NCI-H187 treated with DMSO at 0.1 percent for 48 hours (cell line): ENCODE measurements at places on chromosomes 5 and 9.

GRCh38 chr5:81856948-81857928, 106.3 kb upstream of the SSBP2 start:
- no peak for DNase-seq

GRCh38 chr9:111659691-111660090, 1.7 kb upstream of the GNG10 start:
- DNase-seq, result no peak

DNA sequence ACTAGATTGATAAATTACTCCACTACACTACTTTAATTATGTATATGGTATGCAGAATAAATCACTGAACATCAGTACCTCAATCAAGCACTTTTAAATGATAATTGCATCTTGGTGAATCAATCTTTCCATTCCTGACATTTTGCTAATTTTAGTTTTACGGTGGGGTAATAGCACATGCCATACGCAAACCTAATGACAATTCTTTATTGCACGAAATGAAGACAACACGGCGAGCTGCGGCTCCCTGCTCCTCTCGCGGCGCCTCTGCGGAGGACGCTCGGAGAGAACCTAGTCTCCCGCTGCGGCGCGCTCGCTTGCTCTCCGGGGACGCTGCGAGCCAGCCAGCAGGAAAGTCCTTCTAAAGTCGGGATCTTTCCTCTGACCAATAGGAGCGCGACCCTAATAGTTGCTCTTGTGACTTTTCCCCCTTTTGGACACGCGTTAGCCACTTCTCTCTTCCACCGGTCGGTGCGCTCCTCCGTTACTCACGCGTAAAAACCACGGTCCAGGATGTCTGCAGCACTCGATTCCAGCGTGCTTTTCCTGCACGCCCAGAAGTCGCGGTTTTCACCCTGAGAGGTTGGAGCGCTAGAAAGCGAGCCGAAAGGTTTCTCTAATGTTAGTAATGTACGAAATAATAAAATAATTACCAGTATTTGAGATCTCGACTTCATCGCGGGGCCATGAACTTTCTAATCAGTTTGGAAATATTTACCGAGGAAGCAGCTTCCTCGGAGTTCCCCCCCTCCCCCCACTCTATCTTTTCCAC, 1.0 kb upstream of the MEF2C start:
- no peak for DNase-seq

GRCh38 chr5:17481378-17481777, 16.7 kb upstream of the TAF11L2 start:
- no peak for DNase-seq

DNA sequence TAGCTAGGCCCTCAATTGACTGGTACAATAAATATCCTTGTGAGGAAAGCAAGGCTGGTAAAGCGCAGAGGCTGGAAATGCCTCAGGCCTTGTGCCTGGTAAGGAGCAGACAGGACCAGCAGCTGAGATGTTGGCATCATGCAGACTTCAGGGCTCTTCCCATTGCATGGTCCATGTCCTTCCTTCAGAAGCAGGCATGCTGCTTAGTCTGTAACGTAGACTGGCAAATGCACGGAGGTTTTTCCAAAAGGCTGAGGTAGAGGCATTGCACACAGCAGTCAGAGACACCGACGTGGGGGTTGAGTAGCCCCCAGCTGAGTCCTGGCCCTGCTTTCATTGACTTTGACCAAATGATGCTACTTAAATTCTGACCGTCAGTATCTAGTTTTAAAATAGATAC, 87.1 kb downstream of the ADRB2 start:
- DNase-seq, result no peak

- DNase-seq, result peak; percentile 74
Measured at GRCh38 chr5:113085880-113086409, 109.3 kb downstream of the DCP2 start.

DNA sequence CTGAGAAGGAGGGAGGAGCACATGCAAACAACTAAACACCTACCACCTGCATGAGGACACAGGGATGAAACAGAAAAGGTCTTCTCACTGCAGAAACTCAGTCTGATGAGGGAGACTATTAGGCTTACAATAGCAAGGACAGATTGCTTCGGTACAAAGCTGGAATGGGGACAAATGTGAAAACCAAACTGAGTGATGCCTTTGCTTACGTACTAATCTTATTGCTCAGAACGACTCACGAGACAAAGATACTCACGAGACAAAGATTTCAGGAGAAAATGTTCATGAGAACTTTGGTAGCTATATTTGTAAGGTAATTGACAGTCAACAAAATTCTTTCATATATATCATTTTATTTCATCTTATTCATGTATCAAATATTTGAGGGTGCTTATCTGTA, 71.9 kb upstream of the TAF1L start:
- DNase-seq, result no peak

DNA sequence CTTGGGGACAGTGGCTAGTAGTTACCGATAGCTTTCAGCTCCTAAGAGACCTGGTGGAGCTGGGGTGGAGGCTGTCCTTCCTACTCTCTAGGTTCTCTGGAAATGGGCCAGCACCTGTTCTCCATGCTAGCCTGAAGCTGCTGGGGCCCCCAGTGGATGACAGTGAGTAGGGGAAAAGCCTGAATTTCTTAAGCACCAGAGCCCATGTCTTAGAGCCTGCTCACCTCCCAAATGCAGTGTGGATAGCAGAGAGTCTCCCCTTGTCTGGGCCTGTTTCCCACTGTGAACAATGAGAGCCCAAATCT, 105.8 kb downstream of the DAB2IP start:
- no peak for DNase-seq

GRCh38 chr5:112885001-112885400, 23.9 kb downstream of the SRP19 start:
- no peak for DNase-seq
